Suprapubic skin (tissue), 4 donors: ENCODE measurements at places on chromosomes 13 and 19.

- DNase-seq = no peak
Observed at GRCh38 chr13:49418206-49418605, 25.7 kb downstream of the CAB39L start.

DNA sequence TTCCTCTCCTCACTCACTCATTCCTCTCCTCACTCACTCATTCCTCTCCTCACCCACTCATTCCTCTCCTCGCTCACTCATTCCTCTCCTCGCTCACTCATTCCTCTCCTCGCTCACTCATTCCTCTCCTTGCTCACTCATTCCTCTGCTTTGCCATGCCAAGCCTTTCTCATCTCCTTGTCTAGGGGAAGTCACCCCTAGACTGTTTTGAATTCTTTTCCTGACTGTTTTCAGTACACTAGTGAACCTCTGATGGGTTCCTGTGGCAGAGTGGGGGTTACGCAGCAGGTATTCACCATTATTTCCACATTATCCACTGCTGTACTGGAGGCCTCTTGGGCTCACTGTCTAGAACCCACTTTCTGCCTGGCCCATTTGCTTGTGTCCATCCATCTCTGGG is 1.2 kb downstream of the CYP4F8 start:
- no peak for DNase-seq

DNA sequence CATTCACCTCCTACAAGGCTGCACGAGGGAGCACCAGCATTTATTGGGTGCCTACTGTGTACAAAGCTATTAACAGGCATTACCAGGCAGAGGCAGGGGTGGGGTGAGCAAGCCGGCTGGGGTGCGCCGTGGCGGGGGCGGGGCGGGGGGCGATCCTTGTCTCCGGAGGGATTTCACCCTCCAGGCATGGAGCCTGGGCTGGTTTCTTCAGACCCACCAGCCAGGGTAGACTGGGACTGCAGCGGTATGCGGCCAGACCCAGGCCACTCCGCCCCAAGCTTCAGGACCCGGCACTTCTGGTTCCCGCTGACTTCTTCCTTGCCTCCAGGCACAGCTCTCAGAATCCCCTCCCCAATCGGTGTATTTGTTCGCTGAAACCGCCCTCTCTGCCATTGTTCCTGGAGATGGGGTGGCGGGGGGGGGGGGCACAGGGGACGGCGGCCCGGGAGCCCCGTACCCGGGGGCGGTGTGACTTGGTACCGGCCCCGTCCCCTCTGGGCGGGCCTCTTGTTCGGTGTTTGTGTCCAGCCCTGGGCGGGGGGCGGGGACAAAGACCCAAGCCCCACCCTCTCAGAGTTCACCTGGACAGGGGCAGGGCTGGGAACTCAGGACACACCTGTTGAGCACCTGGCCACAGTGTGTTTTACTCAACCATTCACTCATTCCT is 14.4 kb downstream of the TJP3 start:
- no peak for DNase-seq

GRCh38 chr13:111845621-111846351 is 221.2 kb upstream of the SOX1 start:
- DNase-seq = no peak

DNA sequence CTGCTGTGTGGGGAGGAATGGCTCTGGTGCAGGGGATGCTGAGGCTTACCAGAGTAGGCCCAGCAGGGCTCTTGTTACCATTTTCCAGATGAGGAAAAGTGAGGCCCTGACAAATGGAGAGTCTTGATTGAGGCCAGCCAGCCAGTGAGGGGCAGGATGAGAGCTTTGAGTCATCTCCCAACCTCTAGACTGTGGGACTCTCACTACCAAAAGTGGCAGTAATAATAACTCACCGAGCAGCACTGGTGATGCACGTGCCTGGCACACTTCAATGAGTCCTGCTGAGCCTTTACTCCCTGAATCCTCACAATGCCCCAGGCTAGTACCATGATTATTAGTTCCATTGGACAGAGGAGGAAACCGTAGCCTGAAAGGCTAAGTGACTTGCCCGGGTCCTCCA is 7.8 kb downstream of the CIC start:
- no peak for DNase-seq

- no peak for DNase-seq
Observed at GRCh38 chr13:21326155-21327031, 132.7 kb downstream of the ZDHHC20 start.

- DNase-seq = no peak
Observed at GRCh38 chr13:54633456-54633855, 1604.8 kb downstream of the OLFM4 start.

DNA sequence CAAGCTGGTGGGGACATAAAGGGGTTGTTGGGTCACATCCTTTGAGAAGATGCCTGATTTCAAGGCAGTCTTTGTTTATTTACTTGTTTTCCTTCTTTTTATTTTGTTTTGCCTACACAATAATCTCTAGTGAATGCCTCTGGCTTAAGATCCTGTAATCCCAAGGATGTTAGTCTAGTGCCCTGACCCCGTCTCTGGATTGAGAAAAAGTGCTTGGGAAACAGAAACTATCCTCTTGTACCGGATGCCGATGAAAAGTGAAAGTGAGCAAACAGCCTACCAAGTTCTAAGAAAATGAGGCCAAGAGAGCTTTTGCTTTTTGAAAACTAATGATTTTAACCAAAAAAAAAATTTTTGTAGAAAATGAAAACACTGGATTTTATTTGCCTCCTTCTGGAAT is 42.1 kb upstream of the C1QTNF9 start:
- no peak for DNase-seq

DNA sequence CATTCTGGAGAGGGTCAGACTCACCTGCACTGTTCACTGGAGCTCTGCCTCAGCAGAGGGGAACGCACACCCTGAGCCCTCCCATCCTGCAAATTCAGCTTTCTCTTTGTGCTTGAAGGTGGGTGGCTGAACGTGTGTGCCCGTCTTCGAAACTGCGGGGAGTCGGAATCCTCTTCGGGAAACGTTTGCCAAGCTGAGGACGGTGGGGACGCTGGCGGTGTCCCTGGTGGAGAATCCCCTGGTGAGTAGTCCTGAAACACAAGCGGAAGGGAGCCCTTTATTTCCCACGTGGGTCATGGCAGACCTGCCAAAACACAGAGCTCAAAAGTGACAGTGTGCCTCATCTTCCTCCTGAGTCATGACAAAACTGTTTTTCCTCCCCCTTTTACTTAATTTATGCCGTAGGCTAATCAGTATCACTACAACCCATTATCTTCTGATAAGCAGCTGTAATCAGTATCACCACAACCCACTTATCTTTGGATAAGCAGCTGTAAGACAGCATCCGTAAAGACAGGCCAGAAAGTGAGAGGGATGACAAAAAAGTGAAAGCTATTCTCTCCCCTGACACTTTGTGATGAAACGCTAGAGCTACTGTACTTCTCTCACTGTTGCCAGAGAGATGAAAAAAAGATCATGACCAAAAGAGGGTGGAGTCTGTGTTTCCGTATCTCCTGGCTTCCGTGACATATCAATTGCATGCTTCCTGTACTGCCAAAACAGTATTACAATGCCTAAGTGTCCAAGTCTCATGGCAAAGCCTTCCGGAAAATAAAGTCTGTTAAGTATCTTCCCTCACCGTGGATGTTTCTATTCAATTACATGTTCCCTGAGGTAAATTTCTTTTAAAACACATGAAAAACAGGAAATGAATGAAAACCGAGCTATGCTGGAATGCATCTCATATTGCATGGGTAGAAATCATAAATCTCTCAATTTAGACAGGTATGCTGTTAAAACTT is 155.5 kb downstream of the TBC1D4 start:
- no peak for DNase-seq

DNA sequence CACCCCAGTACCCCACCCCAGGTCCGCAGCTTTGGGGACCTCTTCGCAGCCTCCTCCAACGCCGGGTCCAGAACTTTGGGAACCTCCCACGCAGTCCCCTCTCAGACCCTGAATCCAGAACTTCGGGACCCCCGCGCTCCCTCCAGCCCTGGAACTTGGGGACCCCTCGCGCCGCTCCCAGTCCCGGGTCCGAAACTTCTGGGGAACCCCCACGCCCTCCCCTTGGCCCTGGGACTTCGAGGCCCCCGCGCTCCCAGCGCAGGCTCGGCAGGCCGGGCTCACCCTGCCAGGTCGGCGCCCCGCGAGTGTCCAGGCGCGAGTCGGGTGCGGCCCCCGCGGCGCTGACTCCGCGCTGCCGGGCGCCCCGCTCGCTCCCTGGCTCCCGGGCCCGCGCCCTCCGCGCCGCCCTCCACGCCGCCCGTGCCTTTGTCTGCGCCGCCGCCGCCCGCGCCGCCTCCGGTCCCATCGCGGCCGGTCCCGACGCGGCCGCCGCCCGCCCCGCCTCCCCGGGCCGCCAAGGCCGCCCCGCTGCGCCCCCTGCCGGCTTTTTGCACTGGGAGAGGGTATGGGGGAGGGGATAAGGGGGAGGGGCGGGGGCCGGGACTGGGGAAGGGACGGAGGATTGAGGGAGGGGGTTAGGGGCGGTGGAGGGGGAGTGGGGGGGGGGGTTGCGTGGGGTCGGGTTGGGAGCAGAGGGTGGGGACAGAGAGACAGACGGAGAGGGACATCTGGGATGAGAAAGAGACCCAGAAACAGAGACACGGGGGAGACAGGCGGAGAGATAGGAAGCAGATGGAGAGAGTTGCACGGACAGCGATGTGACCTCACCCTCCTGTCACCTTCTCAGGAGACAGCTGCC is at the start of gene HOMER3:
Gene HOMER3, minus strand, starts transcription at position 449 of the 859 bp plus-strand sequence. CDS start 2,235 bp downstream, outside the sequence.
- DNase-seq = no peak

DNA sequence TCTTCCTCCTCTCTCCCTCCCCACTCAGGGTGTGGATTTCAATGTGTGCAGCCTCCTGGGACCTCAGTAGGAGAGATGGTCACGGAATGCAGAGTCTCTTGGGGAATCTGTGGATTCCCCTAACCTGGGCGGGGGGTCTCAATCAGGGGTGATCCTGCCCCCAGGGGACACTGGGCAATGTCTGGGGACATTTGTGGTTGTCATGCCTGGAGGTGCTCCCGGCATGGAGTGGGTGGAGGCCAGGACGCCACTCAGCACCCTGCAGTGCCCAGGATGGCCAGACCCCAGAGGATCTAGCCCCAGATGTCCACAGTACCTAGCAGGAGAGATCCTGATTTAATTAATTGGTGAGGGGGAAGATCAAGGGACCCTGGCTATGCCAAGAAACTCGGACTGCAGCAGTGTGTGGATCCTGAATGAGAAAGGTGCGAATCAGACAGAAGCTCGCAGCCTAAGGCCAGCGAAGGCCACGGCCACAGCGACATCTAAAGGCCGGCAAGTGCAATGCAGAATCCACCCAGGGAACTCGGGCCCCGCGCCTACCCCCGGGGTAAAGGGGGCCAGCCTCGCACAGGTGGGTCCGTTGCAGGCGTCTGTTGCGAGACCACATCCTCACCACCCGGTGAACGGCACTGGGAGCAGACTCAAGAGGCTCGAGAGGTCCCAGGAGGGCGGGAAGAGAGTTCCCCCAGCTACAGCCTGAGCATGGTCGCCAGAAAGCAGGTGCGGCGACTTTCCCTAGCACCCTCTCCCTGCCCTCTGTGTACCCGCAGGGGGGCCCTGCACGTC is 88.8 kb downstream of the GNG7 start:
- DNase-seq = no peak

DNA sequence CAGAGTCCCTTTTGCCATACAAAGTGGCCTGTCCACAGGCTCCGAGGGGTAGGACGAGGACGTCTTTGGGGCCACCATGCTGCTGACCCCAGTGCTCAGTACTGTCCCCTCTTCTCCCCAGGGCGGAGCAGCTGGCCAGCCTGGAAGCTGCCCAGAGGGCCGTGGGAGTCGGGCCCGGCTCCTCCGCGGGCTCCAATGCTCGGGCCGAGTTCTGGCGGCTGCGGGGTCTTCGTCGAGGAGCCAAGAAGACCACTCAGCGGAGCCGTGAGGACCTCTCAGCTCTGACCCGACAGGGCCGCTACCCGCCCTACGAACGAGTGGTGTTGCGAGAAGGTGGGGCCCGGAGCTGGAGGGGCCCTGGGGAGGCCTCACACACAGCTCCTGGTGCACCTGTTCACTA is 21.1 kb downstream of the APBA3 start:
- no peak for DNase-seq

GRCh38 chr13:61664801-61665705 is 249.4 kb upstream of the PCDH20 start:
- no peak for DNase-seq

- no peak for DNase-seq
Observed at GRCh38 chr13:28751175-28751960, 32.6 kb upstream of the SLC46A3 start.

DNA sequence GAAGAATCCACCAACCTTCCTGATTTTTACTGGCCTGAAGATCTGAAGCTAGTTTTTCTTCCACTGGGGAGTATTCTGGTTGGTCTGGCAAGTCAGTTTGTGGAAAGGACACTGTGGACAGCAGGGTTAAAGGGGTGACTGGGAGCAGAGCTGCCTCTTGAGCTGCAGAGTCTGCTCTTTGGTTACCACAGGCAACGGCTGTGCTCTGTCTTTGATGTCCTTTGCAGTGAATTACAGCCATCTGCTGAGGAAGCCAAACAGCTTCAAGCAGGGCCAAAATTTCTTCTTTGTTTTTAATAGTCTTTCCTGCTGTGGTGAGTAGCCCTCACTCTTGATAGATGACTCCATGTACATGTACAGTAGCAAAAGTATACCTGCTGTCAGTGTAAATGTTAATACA is 75.7 kb downstream of the ZNF100 start:
- DNase-seq = no peak

DNA sequence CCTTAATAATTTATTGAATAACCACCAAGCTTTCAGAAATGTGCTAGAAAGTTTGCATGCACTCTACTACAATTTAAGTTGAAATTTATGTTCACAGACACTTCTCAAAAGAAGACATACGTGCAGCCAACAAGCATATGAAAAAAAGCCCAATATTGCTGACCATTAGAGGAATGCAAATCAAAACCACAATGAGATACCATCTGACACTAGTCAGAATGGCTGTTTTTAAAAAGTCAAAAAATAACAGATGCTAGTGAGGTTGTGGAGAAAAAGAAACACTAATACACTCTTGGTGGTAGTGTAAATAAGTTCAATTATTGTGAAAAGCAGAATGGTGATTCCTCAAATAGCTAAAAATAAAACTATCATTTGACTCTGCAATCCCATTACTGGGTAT is 308.8 kb upstream of the PCDH9 start:
- DNase-seq = no peak

DNA sequence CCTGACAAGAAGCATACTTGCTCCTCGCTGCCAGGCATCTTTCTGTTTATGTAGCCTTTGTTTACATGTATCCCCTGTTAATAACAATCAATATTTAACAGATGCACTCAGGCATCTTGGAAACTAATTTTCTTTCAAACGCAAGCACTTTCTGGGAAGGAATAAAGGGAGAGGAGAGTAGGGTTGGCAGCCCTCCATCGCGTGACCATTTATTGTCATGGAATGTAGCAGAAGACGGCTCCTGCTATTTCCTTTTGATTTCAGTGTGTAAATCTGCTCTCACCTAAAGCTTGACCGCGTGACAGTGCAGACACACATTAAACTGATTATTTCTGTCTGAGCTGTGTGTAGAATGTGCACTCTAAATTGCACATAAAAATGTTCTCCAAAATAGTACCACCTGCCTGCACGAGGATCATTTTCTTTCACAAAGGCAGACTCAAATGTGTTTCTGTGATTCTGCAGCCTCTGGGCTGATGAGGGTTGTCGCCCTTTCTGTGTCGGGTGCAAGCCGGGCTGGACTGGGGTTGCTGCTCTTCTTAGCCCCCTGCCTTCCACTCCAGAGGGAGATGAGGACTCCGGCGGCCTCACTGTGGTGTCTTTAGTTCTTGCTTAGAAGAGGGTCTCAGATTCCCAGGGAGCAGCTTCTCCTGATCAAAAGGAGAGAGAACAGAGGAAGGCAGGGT is 223.5 kb upstream of the MAB21L1 start:
- DNase-seq = no peak
